ENCODE measurements at places on chromosomes 6 and 20.

GRCh38 chr20:57094252-57094891 lies 172.1 kb downstream of the BMP7 start:
- DNase-seq = no peak

- no peak for DNase-seq
Observed at GRCh38 chr6:93679836-93680235, 260.5 kb upstream of the EPHA7 start.

DNA sequence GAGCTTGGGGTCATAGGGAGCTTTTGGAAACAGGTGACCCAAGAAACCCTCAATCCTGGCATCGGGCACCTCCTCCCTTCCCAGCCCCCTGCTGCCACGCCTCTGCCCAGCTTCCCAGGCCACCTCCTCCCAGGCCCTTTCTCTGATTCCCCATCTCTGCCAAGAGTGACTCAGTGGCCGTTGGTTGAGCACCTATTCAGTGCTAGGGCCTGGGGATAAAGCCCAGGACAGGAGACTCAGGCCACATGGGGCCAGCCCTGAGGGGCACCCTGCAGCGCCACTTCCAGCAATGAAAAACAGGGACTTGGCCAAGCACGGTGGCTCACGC lies 110.1 kb downstream of the ASXL1 start:
- no peak for DNase-seq

GRCh38 chr6:166351715-166352285 lies 9.5 kb upstream of the SFT2D1 start:
- DNase-seq = peak; percentile 31

- no peak for DNase-seq
Observed at GRCh38 chr20:58706150-58706892, 13.7 kb downstream of the NPEPL1 start.

DNA sequence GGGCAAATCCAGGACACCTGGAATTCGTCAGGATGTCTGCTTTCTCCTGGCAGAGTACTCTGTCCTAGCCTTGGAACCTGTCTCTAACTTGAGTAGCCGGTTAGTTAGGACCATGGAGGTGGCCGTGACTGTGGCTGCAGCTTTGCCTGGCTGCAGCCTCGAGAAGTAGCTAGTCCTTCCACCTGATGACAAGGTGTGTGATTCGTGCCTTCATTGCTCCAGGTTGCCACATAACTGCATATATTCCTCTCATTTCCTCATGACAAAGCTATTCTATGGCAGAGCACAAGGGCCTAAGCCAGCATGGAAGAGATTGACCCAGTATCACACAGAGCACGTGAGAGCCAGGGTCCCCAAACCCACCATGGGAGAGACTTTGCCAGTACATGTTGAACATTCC lies 39.8 kb upstream of the KIF25 start:
- no peak for DNase-seq

GRCh38 chr20:46031014-46031569 lies 2.1 kb downstream of the SLC12A5 start:
- no peak for DNase-seq

GRCh38 chr6:127188744-127189143 lies 70.3 kb downstream of the RSPO3 start:
- DNase-seq = no peak
